ENCODE measurements at places on chromosomes 16 and 17. TPM values are rescaled to one million over a fixed set of nuclear protein-coding genes. Genes with fewer than 3 reads are reported as not detected.

Gene SMIM36
- total RNA-seq, result not detected

- H3K4me3 ChIP-seq, result no peak overlapping the region
- no peak for DNase-seq
- no peak overlapping the region for H3K27ac ChIP-seq
- H3K27me3 ChIP-seq, result peaks cover 17% of the 10 kb centered on the region
- no peaks in the 10 kb centered on the region for H3K36me3 ChIP-seq
Measured at GRCh38 chr17:74642995-74643394, 19.5 kb upstream of the CD300E start.

GRCh38 chr16:56469748-56470147 is 18.4 kb downstream of the OGFOD1 start:
- H3K36me3 ChIP-seq, result peaks cover 60% of the 10 kb centered on the region
- no peak for DNase-seq
- H3K4me1 ChIP-seq, result no peaks in the 10 kb centered on the region
- H3K27me3 ChIP-seq, result no peaks in the 10 kb centered on the region
- no peak overlapping the region for H3K27ac ChIP-seq

Gene NEUROD2
- total RNA-seq, result not detected

- H3K27me3 ChIP-seq, result no peaks in the 10 kb centered on the region
- H3K36me3 ChIP-seq, result peaks cover 17% of the 10 kb centered on the region
- H3K4me1 ChIP-seq, result peaks cover 13% of the 10 kb centered on the region
- H3K27ac ChIP-seq, result no peak overlapping the region
Measured at GRCh38 chr16:88023786-88024185, 72.6 kb downstream of the BANP start.

DNA sequence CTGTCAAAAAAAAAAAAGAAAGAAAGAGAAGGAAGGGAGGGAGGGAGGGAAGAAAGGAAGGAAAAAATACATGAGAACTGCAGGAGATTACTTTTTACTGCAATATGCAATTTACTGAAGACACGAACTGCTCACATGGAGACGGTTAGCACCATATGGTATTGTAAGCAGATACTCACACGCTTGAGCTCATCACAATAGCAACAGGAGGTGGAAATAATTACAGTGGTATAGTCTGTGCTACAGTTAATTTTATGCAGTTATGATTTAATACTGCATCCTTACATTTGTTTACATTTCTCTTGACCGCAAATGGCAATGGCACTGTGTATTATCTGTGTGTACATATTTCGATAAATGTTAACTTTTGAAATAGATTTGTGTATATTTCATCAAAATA is 21.4 kb upstream of the SLC46A1 start:
- DNase-seq, result no peak
- H3K4me3 ChIP-seq, result no peak overlapping the region
- H3K36me3 ChIP-seq, result no peaks in the 10 kb centered on the region
- no peaks in the 10 kb centered on the region for H3K27me3 ChIP-seq

GRCh38 chr17:40457369-40457768 is 14.1 kb downstream of the IGFBP4 start:
- no peaks in the 10 kb centered on the region for H3K27me3 ChIP-seq
- no peak overlapping the region for H3K4me3 ChIP-seq
- peak overlapping the region; percentile 4 for H3K27ac ChIP-seq
- H3K4me1 ChIP-seq, result peaks cover 74% of the 10 kb centered on the region
- no peak for DNase-seq

DNA sequence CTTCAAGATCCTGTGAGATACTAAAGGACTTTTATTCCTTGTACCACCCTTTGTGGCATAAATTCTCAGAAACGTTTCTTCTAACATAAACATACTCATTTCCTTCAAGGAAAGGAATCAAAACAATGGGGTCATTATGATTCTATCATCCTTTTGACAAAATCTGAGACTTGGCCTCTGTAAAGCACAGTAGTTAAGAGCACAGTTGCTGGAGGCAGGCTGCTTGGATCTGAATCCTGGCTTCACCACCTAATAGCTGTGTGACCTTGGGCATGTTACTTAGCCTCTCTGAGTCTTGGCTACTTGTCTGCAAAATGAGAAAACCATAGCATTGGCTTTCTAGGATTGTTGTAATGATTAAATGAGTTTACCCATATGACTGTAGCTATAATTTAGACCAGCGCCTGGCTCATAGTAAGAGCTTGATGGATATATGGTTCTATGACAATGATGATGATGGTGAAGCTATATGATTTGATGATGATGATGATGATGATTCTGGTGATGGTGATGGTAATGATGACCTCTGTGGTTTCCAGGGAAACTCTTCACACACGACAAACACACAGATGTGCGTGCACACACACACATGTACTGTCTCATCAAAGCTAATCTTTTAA is 6.1 kb upstream of the KRT31 start:
- H3K27ac ChIP-seq, result no peak overlapping the region
- H3K4me1 ChIP-seq, result no peaks in the 10 kb centered on the region
- no peaks in the 10 kb centered on the region for H3K36me3 ChIP-seq
- H3K4me3 ChIP-seq, result no peak overlapping the region
- DNase-seq, result no peak

Gene ZNF263
- 34.9 TPM for total RNA-seq

DNA sequence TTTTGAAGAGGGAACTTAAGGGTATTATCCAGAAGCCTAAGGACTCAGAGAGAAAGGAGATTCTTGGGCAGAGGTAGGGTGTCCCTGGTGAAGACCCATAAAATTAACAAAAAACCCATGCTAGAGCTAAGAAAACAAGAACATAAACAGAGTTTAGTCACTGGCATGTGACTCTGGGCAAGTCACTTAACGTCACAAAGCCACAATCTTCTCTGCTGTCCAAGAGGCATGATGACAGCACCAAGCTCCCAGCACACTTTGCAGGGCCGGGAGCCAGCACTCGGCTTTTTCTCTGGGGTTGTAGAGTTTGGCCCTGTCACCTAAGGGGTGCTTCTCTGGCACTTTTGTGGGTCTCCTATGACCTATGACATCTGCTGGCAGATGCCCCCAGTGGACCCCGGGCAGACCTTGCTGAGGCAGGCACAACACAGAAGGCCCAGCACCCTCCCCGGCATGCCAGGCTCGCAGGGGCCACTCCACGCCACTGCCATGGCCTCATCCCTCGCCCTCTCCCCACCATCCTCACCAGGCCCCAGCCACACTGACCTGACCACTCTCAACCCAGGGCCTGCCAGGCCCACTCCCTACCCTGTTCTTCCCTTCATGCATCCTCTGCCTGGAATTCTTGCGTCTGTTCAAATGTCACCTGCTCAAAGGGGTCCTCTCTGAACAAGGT is 69.8 kb downstream of the DYNLRB2 start:
- no peak overlapping the region for H3K27ac ChIP-seq
- H3K27me3 ChIP-seq, result no peaks in the 10 kb centered on the region
- no peaks in the 10 kb centered on the region for H3K36me3 ChIP-seq
- H3K4me1 ChIP-seq, result no peaks in the 10 kb centered on the region
- H3K4me3 ChIP-seq, result no peak overlapping the region

Gene CLCN7
- total RNA-seq, result 18.8 TPM

GRCh38 chr16:31080756-31081419 is 6.7 kb downstream of the ZNF646 start:
- H3K27ac ChIP-seq, result no peak overlapping the region
- peaks cover 88% of the 10 kb centered on the region for H3K36me3 ChIP-seq
- peaks cover 42% of the 10 kb centered on the region for H3K4me1 ChIP-seq
- no peak for DNase-seq
- H3K4me3 ChIP-seq, result no peak overlapping the region

DNA sequence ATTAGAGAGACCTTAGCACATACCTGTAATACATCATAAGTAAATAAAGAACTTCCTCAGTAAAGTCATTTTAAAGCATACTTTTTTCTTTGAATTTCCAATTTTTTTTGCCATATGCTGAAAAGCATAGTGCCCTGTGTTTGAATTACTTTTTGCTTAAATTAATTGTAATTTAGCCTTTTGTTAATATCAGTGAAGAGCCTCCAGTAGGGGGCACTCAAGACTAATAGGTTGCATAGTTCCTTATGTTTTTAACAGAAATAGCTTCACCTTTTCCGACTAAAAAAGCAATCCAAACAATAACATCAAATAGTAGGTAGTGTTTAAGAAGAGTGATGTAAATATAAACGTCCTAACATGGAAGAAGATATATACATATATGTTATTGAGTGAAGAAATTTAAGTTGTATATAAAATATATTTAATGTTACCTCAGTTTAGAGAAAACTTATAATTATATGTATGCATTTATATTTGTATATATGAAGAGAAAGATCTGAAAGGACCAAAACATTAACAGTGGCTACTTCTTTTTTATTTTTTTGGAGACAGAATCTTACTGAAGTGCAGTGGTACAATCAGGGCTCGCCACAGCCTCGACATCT is 18.6 kb downstream of the RAD51C start:
- no peaks in the 10 kb centered on the region for H3K4me1 ChIP-seq
- H3K36me3 ChIP-seq, result peaks cover 8% of the 10 kb centered on the region
- H3K27me3 ChIP-seq, result no peaks in the 10 kb centered on the region
- H3K27ac ChIP-seq, result no peak overlapping the region

GRCh38 chr16:57642160-57643135 is 14.0 kb downstream of the ADGRG1 start:
- DNase-seq, result no peak
- H3K4me1 ChIP-seq, result peaks cover 58% of the 10 kb centered on the region
- H3K4me3 ChIP-seq, result no peak overlapping the region
- peak overlapping the region; percentile 82 for H3K27ac ChIP-seq

DNA sequence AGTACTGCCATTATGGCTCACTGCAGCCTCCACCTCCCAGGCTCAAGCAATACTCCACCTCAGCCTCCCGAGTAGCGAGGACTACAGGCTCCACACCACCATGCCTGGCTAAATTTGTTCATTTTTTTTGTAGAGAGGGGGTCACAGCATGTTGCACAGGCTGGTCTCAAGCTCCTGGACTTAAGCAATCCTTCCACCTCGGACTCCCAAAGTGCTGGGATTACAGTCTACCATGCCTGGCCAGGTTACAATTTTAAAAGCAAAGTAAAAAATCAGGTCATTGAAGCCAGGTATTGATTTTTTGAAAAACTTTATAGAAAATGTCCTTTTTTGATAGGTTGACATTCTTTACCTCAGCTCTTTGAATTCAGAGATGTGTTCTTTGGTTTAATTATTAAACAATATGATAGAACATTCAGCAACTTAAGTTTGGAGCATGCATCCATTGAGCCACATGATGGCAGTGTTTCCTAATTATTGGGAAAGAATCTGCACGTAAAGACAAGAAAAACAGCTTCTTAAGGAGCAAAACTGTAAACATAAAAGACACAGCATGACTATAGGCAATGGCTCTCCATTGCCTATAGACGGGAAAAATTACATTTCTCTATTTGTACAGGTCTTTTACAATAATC is 1.7 kb upstream of the SLC16A11 start:
- peaks cover 77% of the 10 kb centered on the region for H3K27me3 ChIP-seq
- no peak overlapping the region for H3K27ac ChIP-seq
- peak; percentile 87 for DNase-seq
- H3K4me1 ChIP-seq, result peaks cover 21% of the 10 kb centered on the region
- H3K4me3 ChIP-seq, result no peak overlapping the region

Gene DHX58
- total RNA-seq, result 8.1 TPM

- peak overlapping the region; percentile 90 for H3K27ac ChIP-seq
- H3K4me1 ChIP-seq, result peaks cover 27% of the 10 kb centered on the region
- H3K27me3 ChIP-seq, result no peaks in the 10 kb centered on the region
- no peaks in the 10 kb centered on the region for H3K36me3 ChIP-seq
Measured at GRCh38 chr17:15490634-15491261, 23.3 kb upstream of the CDRT4 start.

DNA sequence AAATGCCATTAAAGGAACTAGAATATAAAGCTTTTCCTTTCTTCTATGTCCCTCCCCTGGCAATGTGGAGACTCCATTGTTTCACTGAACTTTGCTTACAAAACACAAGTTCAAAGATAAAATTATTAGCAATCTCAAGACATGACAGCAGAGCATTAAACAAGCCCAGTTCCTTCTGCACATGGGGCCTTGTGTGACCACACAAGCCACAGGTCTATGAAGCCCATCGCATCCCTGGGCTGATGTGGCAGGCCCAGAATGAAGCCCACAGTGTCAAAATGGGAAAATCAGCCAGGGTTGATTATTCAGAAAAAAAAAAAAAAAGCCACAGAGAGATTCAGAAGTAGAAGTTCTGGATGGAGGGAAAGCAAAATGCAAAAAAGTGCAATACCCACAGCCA is 12.9 kb upstream of the SLC39A11 start:
- no peaks in the 10 kb centered on the region for H3K27me3 ChIP-seq
- no peak for DNase-seq
- H3K4me1 ChIP-seq, result no peaks in the 10 kb centered on the region
- H3K4me3 ChIP-seq, result no peak overlapping the region

DNA sequence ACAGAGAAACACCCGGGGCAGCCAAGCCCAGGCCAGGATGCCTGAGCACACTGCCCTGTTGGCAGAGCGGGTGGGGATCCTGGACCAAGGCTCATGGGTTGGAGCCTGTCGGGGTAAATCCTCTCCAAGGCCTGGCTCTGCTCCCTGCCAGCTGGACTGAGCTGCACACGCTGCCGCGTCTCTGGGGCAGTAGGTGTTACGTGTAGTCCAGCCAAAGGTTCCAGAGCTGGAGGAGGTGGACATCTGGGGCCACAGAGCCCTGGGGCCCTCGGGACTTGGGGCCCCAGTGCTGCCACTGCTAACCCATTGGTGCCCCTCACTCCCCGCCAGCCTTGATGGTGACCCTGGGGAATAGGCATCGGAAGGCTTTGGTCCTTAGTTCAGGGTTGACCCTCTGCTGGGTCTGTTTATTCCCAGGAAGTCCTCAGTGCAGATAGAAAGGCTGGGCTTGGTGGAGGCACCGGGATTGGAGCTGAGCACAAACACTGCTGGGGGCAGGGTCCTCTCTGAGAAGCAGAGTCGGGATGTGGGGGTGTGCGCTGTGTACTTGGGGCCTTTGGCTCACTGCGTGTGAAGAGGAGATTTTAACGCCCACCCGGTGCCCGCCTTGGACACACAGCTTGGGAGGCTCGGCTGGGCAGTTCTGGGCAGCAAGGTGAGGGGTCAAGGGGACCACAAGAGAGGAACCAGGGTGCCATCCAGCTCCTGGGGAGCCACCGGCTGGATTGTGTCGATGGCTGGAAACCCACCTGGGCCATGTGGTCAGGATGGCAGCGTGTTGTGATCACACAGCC is 16.3 kb upstream of the CBX4 start:
- no peaks in the 10 kb centered on the region for H3K36me3 ChIP-seq
- no peak overlapping the region for H3K27ac ChIP-seq
- peaks cover 16% of the 10 kb centered on the region for H3K27me3 ChIP-seq
- H3K4me3 ChIP-seq, result no peak overlapping the region
- H3K4me1 ChIP-seq, result peaks cover 2% of the 10 kb centered on the region

DNA sequence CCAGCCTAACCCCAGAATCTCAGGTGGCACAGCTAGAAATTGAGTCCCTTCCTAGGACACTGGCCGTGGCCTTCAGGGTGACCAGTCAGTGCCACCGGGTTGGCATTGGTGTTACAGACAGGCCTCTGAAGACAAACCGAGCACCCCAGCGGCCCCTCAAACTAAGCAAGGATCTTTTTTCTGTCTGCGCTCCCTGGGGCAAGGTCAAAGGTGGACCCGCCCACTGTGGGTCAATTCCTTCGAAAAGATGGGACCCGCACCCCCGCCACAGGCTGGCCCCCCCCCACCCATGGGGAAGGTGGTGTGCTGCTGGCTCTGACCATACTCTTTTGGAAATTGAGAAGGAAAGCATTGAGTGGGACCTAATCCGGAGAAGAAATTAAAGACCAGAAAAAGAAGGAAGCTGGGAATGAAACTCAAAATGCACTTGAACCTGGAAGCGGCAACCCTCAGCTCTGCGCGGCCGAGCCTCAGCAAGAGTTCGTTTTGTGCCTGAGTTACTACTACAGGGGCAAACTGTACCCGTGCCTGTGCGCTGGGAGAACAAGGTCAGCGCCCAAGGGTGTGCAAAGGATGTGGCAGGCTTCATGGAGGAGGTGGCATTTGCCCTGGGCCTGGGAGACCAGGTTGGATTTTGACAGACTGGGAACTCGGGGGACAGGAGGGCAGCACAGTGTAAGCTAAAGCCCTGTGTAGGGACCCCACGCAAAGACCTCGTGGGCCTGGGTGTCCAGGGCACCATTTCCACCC is 20.4 kb downstream of the TMC6 start:
- no peak for DNase-seq
- peaks cover 9% of the 10 kb centered on the region for H3K4me1 ChIP-seq
- no peak overlapping the region for H3K27ac ChIP-seq
- no peaks in the 10 kb centered on the region for H3K27me3 ChIP-seq

Gene KRT36
- not detected for total RNA-seq

All from muscle of leg (tissue), 16 donors.